A549 (cell line): ENCODE measurements at places on chromosomes 6 and 20. TPM values are rescaled to one million over a fixed set of nuclear protein-coding genes. Genes with fewer than 3 reads are reported as not detected.

GABRR1 gene
- not detected in 3 replicates for polyA plus RNA-seq

SCAND1 gene
- polyA plus RNA-seq: 59.2 to 72.2 TPM (median 68.0 TPM) in 3 replicates

ZBTB22 gene
- polyA plus RNA-seq: 5.1 to 8.4 TPM (median 8.3 TPM) in 3 replicates

CLVS2 gene
- polyA plus RNA-seq: 0.01 to 0.04 TPM in 2 of 3 replicates, not detected in the other

RBM24 gene
- polyA plus RNA-seq: 13.5 to 13.9 TPM (median 13.7 TPM) in 3 replicates

TMEM170B gene
- 2.0 to 2.5 TPM (median 2.0 TPM) in 3 replicates for polyA plus RNA-seq

CENPQ gene
- 9.7 to 11.4 TPM (median 10.2 TPM) in 3 replicates for polyA plus RNA-seq

TCP11 gene
- polyA plus RNA-seq: not detected in 3 replicates

ZC3H12D gene
- 0.04 to 0.05 TPM (median 0.04 TPM) in 3 replicates for polyA plus RNA-seq

NUDT3 gene
- 5.2 to 5.6 TPM (median 5.5 TPM) in 3 replicates for polyA plus RNA-seq

WTAP gene
- 53.2 to 54.0 TPM (median 53.9 TPM) in 3 replicates for polyA plus RNA-seq

IL17A gene
- polyA plus RNA-seq: not detected in 3 replicates

TAF4 gene
- polyA plus RNA-seq: 11.0 to 14.3 TPM (median 12.5 TPM) in 3 replicates

VARS2 gene
- 12.4 to 15.2 TPM (median 15.0 TPM) in 3 replicates for polyA plus RNA-seq

DACT2 gene
- 0.85 to 1.5 TPM (median 1.5 TPM) in 3 replicates for polyA plus RNA-seq

ANKS1A gene
- 4.9 to 5.9 TPM (median 5.4 TPM) in 3 replicates for polyA plus RNA-seq

SNAP25 gene
- 32.8 to 39.6 TPM (median 33.2 TPM) in 3 replicates for polyA plus RNA-seq

PXT1 gene
- polyA plus RNA-seq: not detected in 3 replicates

OR2H1 gene
- polyA plus RNA-seq: not detected in 3 replicates

NOX3 gene
- not detected in 3 replicates for polyA plus RNA-seq

SMPDL3A gene
- polyA plus RNA-seq: 1.6 to 2.7 TPM (median 2.0 TPM) in 3 replicates

KCNS1 gene
- polyA plus RNA-seq: not detected in 3 replicates
